ENCODE measurements at places on chromosomes 6 and 20. TPM values are rescaled to one million over a fixed set of nuclear protein-coding genes. Genes with fewer than 3 reads are reported as not detected.

The ASIP gene
- not detected for total RNA-seq

The TUBB2B gene
- 5.1 TPM for total RNA-seq

The ANGPT4 gene
- under 0.01 TPM for total RNA-seq

The PGBD1 gene
- 5.6 TPM for total RNA-seq

The MLN gene
- not detected for total RNA-seq

DNA sequence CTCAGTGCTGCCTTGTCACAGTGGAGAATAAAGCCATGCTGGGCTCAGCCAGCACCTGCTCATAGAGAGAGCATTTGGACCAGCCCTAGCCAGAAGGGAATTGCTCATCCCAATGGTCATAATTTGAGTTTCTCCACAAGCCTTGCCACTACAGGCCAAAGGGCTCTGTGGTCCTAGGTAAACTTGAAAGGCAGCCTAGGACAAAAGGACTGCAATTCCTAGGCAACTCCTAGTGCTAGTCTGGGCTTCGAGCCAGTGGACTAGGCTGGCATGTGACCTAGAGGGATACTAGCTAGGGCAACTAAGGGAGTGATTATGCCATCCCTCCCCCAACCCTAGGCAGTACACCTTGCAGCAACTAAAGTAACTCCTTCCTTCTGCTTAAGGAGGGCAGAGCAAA lies 516.2 kb downstream of the BCKDHB start:
- no peak for DNase-seq

DNA sequence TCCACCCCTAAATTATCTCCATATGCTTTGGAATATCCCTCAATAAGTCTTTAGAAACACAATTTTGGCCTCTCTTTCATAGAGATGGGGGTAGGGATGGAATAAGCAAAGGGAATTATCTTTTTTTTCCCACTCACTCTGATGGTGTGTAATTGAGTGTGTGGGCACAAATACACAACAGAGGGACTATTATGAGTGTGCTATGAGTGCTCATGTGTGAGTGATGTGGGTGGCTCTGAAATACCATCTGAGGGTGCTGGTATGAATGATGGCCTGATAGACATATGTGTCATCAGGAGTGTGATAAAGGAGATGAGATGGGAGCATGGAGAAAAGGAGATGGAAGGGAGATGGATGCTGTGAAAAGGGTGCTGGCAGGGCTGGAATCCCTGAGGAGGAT lies 35.6 kb downstream of the GSS start:
- no peak for DNase-seq

GRCh38 chr6:110270165-110270564 lies 88.0 kb downstream of the METTL24 start:
- no peak for DNase-seq

- peak; percentile 70 for DNase-seq
Measured at GRCh38 chr6:106339334-106340029, 13.9 kb upstream of the ATG5 start.

- DNase-seq, result no peak
Measured at GRCh38 chr6:151301547-151301946, 61.8 kb downstream of the AKAP12 start.

GRCh38 chr6:10479939-10480700 lies 41.0 kb upstream of the GCNT2 start:
- no peak for DNase-seq

All from fibroblast of lung (primary cell).